Suprapubic skin (tissue), 4 donors: ENCODE measurements at places on chromosomes 16 and 17. TPM values are rescaled to one million over a fixed set of nuclear protein-coding genes. Genes with fewer than 3 reads are reported as not detected.

DNA sequence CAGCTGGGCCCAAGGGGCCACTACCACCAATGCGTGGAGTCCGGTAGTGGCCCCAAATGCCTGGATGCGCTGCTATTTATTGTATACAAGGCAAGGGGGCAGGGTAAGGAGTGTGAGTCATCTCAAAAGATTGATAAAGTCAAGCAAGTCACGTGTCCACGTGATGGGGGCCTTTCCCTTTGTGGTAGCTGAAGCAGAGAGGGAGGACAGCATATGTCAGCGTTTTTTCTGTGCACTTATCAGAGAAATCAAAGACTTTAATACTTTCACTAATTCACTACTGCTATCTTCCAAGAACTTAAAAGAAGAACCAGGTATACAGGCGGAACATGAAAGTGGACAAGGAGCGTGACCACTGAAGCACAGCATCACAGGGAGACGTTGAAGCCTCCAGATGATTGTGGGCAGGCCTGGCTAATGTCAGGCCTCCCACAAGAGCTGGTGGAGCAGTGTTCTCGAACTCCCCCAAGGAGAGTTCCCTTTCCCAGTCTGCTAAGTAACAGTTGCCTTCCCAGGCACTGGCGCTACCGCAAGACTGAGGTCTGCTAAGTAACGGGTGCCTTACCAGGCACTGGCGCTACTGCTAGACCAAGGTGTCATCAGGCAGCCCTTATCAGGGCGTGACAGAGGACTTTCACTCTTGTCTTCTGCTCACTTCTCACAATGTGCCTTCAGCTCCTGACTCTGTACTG, 10.8 kb upstream of the ASB16 start:
- DNase-seq, result no peak
- H3K36me3 ChIP-seq, result no peaks in the 10 kb centered on the region
- no peaks in the 10 kb centered on the region for H3K4me1 ChIP-seq

- H3K4me3 ChIP-seq, result no peak overlapping the region
- H3K27ac ChIP-seq, result no peak overlapping the region
- no peaks in the 10 kb centered on the region for H3K36me3 ChIP-seq
- no peaks in the 10 kb centered on the region for H3K27me3 ChIP-seq
Observed at GRCh38 chr17:73546770-73547536, 97.3 kb downstream of the SDK2 start.

DNA sequence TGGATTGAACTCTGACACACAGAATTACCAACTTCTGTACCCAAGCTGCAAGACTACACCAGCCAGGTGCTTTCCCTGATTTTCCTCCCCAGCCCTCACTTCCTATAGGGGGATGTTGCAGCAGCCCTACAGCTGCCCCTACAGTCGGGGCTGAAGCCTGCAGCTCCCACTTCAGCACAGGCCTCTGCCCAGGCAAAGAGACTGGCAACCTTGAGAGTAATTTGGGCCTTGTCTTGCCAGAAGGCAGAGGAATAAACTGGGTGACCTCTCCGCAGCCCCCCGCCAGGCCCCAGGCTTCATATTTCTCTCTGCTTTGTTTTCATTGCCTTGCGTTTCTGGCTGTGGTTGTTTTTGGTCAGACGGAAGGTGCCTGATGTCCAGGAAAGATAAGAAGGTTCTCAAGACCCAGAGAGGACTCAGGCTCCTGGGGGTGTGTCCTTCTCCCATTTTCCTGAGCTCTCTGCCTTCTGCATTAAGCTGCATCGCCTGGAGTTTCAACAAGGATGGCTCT, 32.0 kb downstream of the SLC6A4 start:
- no peaks in the 10 kb centered on the region for H3K36me3 ChIP-seq
- H3K4me3 ChIP-seq, result no peak overlapping the region
- no peaks in the 10 kb centered on the region for H3K4me1 ChIP-seq

- no peaks in the 10 kb centered on the region for H3K36me3 ChIP-seq
- H3K27me3 ChIP-seq, result no peaks in the 10 kb centered on the region
- H3K4me3 ChIP-seq, result no peak overlapping the region
- no peak for DNase-seq
- no peak overlapping the region for H3K27ac ChIP-seq
- H3K4me1 ChIP-seq, result peaks cover 12% of the 10 kb centered on the region
Observed at GRCh38 chr17:35765086-35765710, 4.5 kb downstream of the C17orf50 start.

GRCh38 chr17:17088541-17089525, 46.6 kb downstream of the MPRIP start:
- H3K4me3 ChIP-seq, result no peak overlapping the region
- no peak overlapping the region for H3K27ac ChIP-seq
- peaks cover 66% of the 10 kb centered on the region for H3K4me1 ChIP-seq
- peak; percentile 40 for DNase-seq

DNA sequence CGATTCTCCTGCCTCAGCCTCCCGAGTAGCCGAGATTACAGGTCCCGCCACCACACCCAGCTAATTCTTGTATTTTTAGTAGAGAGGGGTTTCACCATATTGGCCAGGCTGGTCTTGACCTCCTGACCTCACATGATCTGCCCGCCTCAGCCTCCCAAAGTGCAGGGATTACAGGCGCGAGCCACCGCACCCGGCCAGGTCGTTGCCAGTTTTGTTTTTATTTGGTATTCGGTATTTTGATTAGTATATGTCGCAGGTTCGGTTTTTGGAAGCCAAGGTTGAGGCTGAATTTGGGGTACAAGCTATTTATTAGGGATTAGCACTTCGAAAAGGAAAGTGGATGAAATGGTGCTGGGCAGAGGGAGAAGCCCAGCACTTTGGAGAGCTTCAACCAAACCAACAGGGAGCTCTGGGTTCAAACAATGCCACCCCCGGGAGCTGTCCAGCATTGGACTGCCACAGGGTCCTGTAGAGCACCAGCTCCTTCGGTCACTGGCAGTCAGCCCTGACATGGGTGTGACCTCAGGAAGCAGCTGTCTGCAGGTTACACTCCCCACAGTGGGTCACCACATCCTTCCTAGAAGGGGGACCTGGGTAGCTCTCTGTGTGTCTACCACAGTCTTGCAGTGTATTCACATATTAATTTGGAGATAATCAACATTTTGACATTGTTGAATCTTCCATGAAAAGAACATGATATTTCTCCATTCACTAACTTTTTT, 1.5 kb upstream of the CLEC10A start:
- peaks cover 2% of the 10 kb centered on the region for H3K27me3 ChIP-seq
- H3K4me3 ChIP-seq, result no peak overlapping the region
- H3K36me3 ChIP-seq, result no peaks in the 10 kb centered on the region
- no peak overlapping the region for H3K27ac ChIP-seq
- H3K4me1 ChIP-seq, result peaks cover 3% of the 10 kb centered on the region
- DNase-seq, result no peak

DNA sequence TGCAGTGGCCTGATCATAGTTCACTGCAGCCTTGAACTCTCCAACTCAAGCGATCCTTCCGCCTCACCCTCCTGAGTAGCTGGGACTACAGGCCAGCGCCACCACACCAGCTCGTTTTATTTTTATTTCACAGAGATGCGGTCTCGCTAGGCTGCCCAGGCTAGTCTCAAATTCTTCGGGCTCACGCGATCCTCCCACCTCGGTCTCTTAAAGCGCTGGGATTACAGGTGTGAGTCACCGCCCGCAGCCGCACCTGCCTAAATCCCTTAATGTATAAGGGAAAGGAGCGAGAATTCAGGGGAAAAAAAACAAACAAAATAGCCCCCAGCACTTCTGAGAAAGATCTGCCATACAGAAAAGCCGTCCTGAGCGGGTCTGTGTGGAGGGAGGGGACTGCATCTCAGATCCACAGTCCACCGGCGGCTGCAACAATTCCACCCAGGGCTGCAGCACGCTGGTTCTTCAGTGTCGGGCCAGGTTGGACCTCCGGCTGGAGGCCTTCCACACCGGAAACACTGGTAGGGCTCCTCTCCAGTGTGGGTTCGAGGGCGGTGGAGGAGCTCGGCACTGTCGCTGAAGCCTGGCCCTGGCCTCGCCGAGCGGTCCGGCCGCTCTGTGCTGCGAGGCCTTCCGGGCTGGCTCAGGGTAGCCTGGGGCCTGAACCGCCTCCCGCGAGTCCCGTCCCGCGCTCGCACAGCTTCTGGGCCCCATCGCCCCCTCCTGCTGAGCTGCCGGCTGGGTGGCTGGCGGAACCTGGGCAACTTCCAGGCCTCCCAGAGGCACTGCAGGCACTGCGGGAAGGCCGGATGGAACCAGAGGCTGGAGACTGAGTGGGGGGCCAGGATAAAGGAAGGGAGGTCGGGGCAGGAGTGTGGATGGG, 7.0 kb downstream of the ZNF843 start:
- no peaks in the 10 kb centered on the region for H3K4me1 ChIP-seq
- H3K27me3 ChIP-seq, result no peaks in the 10 kb centered on the region
- no peak overlapping the region for H3K4me3 ChIP-seq
- DNase-seq, result no peak
- H3K36me3 ChIP-seq, result no peaks in the 10 kb centered on the region
- no peak overlapping the region for H3K27ac ChIP-seq

GRCh38 chr17:13346592-13346991, 255.1 kb downstream of the HS3ST3A1 start:
- H3K36me3 ChIP-seq, result no peaks in the 10 kb centered on the region
- no peaks in the 10 kb centered on the region for H3K4me1 ChIP-seq
- H3K4me3 ChIP-seq, result no peak overlapping the region
- no peak overlapping the region for H3K27ac ChIP-seq
- H3K27me3 ChIP-seq, result no peaks in the 10 kb centered on the region
- no peak for DNase-seq

DNA sequence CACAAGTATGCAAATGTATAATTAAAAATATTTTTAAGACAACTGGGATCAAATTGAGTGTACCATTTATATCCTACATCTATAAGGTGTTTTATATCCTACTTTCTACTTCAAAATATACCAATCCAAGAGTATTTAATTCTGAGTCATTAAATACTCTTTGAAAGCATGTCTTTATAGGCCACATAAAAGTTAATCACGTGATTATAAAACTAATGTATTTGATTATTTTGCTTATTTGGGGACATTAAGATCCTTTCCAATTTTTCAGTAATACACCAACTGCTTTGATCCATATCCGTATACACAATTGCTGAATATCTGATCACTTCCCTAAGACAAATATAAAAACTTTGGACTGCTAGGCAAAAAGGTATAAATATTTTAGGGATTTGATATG, 26.6 kb upstream of the MAF start:
- H3K4me1 ChIP-seq, result peaks cover 10% of the 10 kb centered on the region
- no peak for DNase-seq
- H3K27ac ChIP-seq, result no peak overlapping the region

GRCh38 chr17:48804936-48805411, 12.1 kb downstream of the TTLL6 start:
- peaks cover 8% of the 10 kb centered on the region for H3K4me1 ChIP-seq
- no peak overlapping the region for H3K4me3 ChIP-seq
- no peak overlapping the region for H3K27ac ChIP-seq
- no peaks in the 10 kb centered on the region for H3K36me3 ChIP-seq

DNA sequence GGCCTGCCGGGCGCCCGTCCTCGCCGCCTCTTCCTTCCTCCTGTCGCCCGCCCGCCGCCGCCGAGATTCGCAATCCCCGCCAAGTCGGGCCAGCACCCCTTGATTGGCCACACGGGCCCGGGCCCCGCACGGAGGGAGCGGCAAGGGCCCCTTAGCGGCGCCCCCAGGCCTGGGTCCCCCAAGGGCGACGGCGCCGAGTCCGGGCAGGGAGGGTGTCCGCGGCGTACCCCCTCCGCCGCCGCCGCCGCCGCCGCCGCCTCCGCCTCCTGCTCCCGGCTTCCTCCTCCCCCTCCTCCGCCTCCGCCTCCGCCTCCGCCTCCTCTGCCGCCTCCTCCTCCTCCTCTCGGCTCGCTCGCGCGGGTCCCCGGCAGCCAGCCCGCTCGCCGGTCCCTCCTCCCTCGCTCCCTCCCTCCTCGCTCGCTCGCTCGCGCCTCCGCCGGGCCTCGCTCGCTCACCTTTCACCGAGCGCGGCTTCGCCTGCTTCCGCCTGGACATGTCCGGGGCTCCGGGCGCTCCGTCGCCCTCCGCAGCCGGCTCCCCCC, 561 bp downstream of the ZNF423 start:
- peak overlapping the region; percentile 88 for H3K27ac ChIP-seq
- peaks cover 46% of the 10 kb centered on the region for H3K4me1 ChIP-seq
- DNase-seq, result peak; percentile 90
- H3K27me3 ChIP-seq, result peaks cover 32% of the 10 kb centered on the region
- H3K4me3 ChIP-seq, result peak overlapping the region; percentile 79

ATAD5 gene
- 4.0 TPM for total RNA-seq

VMO1 gene
- total RNA-seq, result 1.5 TPM

TBX2 gene
- 3.1 TPM for total RNA-seq

DNA sequence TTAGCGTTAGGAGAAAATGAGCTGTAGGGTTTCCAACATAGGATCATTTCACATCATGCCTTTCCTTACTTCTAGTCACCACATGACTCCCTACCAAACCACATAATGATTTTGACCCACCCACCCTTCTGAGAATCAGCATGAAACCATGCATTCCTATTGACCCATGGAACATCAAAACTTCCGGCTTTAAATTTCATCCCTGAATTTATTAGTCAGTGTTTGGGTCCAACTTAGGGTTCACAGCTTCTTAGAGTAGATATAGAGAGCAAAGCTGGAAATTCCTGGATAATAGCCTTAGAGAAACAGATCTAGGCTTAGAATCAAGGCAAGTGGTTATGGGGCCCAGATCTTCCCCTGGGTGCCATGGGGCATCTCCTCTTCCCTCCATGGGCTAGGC, 162.6 kb downstream of the TOX3 start:
- DNase-seq, result no peak
- no peak overlapping the region for H3K4me3 ChIP-seq
- no peaks in the 10 kb centered on the region for H3K36me3 ChIP-seq
- no peaks in the 10 kb centered on the region for H3K27me3 ChIP-seq
- no peak overlapping the region for H3K27ac ChIP-seq

TMC7 gene
- total RNA-seq, result 0.52 TPM

DNA sequence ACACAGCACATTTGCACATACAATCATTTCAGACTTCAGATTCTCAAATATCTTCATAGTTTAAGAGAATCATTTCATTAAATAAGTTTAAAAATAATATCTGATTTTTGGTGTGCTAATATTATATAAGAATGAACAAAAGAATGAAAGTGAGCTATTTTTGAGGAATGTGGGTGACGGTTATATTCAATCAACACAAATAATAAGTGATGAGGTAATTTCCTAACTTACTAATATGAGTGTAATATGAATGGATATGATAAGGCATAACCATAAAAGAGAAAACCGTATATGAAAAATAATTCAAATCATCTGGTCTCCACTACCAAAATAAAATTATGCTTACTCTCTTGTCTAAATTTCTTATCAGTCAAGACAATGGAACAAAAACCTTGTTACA, 68.4 kb upstream of the NACA2 start:
- no peaks in the 10 kb centered on the region for H3K27me3 ChIP-seq
- no peak overlapping the region for H3K27ac ChIP-seq
- H3K4me1 ChIP-seq, result no peaks in the 10 kb centered on the region
- no peaks in the 10 kb centered on the region for H3K36me3 ChIP-seq

DNA sequence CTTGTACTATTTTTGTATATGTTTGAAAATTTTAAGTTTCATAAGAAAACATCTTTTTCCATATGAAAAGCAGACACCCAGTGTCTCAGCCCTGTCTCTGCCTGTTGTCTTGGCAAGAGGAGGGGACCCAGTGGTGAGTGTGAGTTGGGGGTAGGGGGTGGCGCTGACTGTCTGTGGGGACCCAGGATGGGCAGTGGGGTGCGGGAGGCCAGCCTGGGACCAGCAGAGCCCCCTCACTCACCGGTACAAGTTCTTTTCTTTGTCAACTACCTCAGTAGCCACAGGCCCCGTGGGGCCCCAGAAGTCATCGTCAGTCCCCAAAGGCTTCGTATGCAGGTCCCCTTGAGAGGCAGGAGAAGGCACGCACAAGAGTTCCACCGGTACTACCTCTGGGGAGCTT, 46.2 kb downstream of the MIS12 start:
- H3K27ac ChIP-seq, result no peak overlapping the region
- H3K4me3 ChIP-seq, result no peak overlapping the region
- H3K4me1 ChIP-seq, result no peaks in the 10 kb centered on the region
- no peaks in the 10 kb centered on the region for H3K27me3 ChIP-seq
- H3K36me3 ChIP-seq, result peaks cover 82% of the 10 kb centered on the region
- DNase-seq, result no peak

PIK3R5 gene
- 5.1 TPM for total RNA-seq

KRT33B gene
- total RNA-seq, result 27.9 TPM
